NCI-H187 (cell line): ENCODE measurements at places on chromosomes 3 and 15.

DNA sequence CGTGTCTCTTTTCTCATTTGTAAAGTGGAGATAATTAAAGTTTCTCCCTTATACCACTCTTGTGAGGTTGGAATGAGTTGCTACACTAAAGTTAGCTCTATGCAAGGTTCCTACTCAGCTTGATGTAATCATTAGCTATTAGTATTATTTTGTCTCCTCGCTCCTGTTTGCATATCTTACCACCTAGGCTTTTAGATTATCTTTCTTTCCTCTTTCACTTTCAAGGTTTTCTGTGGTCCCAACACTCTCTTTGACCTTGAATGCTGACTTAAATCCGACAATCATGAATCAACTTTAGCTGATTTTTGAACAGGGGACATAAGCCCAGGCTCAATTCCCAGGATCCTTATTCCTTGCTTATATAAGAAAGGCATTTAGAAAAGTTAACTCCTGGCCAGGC lies 769.7 kb upstream of the GRM7 start:
- no peak for DNase-seq

DNA sequence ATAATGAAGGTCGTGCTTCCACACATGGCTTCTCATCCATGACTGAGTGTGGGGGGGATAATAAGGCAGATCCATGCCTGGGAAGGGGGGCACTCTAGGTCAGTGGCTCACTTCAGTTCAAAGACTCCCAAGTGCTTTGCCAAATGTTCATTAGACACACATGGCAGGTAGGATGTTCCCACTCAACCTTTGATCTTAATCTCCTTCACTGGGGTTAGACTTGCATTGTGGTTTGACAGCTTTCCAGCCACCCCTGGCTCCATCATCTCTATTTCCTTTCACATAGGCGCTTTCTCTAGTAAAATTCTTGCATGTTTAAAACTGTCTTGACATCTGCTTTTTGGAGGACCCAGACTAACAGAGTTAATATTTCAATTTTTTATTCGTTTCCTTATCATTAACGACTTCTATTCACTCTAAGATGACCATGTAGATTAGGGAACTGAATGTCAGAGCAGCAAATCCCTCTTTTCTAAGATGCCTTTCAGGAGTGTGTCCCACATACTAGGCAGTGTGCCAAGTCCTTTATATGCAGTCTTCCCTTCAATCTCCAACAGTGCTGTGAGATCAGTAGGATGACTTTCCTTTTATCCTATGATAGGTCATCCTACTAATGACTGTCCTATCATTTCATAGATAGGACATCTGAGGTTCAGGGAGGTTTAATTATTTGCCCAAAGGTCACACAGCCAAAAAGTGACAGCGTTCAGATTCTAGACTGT lies 57.9 kb downstream of the BTD start:
- DNase-seq: no peak

DNA sequence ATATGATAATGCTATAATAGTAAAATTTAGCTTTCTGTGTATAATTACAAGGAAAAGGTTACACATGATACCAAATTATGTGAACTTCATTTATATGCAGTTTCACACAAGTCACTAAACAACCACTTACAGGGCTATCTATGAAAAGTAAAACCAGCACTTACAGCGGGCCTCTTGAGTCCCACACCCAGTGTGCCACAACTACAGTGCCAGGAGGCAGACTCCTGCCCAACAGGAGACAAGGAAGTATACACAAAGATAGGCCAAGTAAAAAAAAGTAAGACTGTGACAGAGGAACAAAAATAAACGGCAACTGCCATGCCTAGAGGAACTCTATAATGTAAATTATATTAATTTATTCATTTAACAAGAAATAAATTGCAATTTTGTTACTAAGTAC lies 53.4 kb upstream of the NEK10 start:
- DNase-seq: no peak

DNA sequence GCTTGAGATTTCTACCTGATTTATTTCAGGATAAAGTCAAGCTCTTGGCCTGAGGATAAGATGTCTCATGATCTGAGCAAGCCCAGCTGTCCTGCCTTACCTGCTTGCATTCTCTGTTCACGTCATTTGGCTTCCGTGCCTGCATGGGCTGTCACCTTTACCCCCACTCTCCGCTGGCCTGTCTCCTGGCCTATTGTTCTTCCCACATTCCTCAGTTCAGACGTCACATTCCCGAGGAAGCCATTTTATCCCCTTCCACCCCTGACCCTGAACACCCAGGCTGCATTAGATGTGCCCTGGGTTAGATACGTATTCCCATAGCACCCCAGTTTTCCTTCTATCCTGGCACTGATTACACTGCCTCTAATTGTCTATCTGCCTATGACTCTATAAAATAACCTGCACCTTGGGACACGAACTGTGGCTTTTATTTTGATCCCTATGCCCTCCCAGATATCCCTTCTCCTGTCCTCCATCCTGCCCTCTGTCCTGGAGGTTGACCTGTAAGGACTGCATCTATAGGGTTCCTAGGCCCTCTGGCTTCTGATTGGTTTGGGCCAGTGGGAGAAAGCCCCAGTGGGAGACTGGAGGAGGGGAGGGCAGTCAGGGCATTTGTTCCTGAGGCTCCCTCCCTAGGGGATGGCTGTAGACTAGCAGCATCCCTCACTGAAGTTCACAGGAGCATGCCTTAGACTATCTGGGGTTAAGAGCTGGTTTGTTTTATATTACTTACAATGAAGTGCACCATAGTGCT lies 19.2 kb upstream of the UBE2Q2 start:
- DNase-seq: no peak

DNA sequence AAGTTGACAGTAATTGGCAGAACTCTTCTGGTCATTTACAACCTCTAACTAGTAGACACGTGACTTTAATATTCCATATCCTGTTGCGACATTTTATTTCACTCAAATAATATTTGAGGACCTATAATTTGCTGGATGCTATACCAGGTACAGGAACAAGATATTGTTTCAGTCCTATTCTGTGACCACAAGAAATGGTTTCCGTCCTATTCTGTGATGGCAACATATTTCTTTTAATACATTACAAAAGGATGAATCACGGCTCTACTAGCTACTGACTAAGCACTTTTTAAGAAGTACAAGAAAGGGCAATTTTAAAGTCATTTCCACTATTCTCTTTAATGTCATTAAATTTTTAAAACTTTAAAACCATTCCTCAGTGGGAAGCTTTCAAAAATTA lies 400.2 kb downstream of the CNTN3 start:
- no peak for DNase-seq

- DNase-seq: no peak
Measured at GRCh38 chr15:90062973-90063769, 39.1 kb downstream of the IDH2 start.
